ENCODE measurements at places on chromosomes 4 and X.

GRCh38 chrX:41275661-41276609 lies 58.0 kb upstream of the DDX3X start:
- peak; percentile 73 for DNase-seq

- DNase-seq = no peak
Observed at GRCh38 chr4:151797131-151797530, 36.3 kb upstream of the GATB start.

GRCh38 chr4:81651243-81651899 lies 179.7 kb upstream of the RASGEF1B start:
- DNase-seq = peak; percentile 21

DNA sequence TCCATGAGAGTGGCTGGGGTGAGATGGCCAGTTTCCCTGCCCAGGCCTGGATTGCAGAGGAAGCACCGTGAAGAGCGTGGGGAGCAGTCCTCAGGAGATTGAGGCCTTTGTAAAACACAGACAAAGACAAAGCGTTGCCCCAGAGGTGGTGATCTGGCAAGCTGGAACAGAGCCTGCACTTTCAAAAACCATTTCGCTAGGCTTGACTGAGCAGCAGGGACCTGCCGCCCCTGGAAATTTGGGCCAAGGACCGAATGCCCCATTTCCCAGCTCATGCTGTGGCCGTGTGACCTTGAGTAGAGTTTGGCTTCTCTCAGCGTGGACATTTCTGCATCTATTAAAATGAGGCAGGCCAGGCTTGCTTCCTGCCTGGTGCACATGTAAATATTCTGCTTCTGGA lies 381.4 kb downstream of the BCOR start:
- DNase-seq = no peak

GRCh38 chr4:56286763-56287162 lies 100.5 kb downstream of the AASDH start:
- no peak for DNase-seq

GRCh38 chr4:53507671-53508286 lies 83.5 kb downstream of the LNX1 start:
- no peak for DNase-seq

GRCh38 chr4:153592064-153592463 lies 92.0 kb upstream of the TLR2 start:
- no peak for DNase-seq

- no peak for DNase-seq
Observed at GRCh38 chr4:92235731-92236130, 68.0 kb upstream of the GRID2 start.

DNA sequence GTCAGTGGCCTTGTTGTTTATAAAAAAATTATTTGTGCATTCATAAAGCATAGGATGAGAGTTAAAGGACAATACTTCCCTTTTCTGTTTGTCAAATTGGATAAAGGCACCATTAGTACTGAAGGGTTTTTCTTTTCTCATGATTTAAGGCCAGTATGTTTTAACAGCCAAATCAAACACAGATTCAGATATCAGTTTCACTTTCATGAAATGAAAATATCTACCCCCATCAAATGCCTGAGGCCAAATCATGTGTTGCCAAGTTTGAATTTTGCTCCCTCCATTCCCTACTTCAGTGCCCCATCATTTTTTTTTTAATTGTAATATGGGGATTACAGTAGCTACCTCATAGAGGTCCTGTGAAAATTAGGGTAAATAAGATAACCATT lies 745.9 kb downstream of the RPA4 start:
- DNase-seq = no peak

DNA sequence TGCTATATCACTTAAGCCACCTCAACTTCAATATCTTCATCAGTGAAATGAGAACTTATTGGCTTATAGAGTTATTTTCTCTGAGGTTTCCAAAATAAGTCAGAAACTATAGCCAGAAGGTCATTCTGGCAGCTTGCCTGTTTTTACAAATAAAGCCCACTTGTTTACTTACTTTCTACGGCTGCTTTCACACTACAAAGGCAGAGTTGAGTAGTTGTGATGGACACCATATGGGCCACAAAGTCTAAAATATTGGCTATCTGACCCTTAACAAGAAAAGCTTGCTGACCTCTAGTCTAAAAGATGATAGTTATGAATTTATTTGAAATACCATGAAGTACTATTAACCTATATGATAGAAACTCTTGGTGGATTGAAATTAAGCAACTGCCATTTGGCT lies 67.3 kb upstream of the ATOH1 start:
- no peak for DNase-seq

- DNase-seq = peak; percentile 78
Observed at GRCh38 chr4:1628892-1629698, 55.0 kb downstream of the FAM53A start.

GRCh38 chrX:27555514-27555913 lies 34.6 kb upstream of the DCAF8L2 start:
- no peak for DNase-seq

GRCh38 chr4:121273191-121273590 lies 107.6 kb downstream of the QRFPR start:
- no peak for DNase-seq

DNA sequence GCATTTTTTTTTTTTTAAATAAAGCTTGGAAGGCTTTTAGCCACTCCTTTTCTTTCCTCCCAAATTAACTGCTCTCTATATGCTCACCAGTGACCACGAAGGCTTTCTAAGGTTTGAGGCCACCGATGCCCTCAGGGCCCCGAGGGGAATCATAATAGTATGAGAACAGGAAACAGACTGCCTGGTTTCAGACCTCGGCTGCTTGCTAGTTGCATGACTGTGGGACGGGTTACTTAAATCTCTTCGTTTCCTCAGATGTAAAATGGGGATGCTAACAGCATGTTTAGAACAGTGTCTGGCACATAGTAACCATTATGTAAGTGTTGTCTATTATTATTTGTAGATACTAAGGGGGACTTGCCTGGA lies 3.6 kb downstream of the LINC00632 start:
- no peak for DNase-seq

- no peak for DNase-seq
Observed at GRCh38 chr4:179586460-179586859, 2144.2 kb upstream of the AGA start.

DNA sequence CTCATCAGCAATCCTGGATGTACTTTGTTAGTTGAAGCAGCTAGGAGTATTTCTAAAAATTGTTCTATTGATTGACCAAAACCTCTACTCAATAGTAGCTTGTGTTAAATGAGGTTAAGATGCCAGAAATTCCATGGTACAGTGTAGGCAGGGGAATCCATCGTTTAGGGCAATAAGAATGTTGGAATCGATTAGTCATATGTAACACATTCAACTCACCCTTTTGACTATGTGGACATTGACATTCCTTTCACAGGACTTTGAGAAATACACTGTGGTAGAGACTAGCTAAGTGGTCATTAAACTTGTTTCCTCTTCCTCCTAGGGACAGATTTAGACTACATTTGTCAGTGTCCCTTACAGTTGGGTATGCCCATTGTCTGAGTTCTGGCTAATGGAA lies 40.2 kb downstream of the KDM5C start:
- no peak for DNase-seq

- no peak for DNase-seq
Observed at GRCh38 chr4:71994559-71994958, 37.2 kb upstream of the NPFFR2 start.

GRCh38 chr4:163624727-163625126 lies 130.2 kb downstream of the TMA16 start:
- DNase-seq = no peak

Measured in activated naive CD4-positive, alpha-beta T cell treated with anti-CD3 and anti-CD28 coated beads for 36 hours (primary cell).